ENCODE measurements at places on chromosomes 11 and 22.

DNA sequence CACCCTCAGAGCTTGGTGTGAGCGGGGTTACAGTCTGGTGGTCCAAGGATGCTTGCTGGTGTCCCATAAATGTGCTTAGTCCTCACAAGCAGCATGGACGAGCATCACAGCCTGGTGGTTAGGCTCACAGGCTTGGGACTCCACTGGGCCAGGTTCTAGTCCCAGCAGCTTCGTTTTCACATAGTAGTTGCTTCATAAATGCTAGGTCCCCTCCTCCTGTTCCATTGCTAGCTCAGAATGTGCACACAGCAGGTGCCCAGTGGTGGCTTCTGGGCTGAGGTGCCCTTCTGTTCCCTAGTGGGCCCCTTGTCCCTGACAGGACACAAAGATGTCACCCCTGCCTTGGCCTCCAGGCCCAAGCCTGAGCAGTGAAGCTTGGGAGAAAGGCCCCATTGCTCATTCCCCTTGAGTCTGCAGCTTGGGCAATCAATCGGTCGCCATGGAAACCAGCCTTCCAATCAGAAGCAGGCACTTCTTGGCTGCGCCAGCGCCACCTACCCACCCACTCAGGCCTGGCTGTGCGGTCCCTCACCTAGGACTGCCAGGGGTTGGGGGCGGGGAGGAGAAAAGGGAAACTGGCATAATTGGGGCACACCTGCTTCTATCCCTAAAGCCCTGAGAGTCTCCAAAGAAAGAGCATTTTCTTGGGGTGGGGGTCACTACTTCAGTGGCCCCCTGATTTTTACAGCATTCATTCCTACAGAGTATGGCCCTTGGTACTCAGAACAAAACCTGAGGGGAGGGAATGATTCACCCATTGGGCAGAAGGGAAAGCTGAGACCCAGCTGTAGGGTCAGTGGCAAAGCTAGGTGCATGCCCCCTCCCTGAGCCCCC, 48.1 kb downstream of the CYTH4 start:
- no peak for DNase-seq

DNA sequence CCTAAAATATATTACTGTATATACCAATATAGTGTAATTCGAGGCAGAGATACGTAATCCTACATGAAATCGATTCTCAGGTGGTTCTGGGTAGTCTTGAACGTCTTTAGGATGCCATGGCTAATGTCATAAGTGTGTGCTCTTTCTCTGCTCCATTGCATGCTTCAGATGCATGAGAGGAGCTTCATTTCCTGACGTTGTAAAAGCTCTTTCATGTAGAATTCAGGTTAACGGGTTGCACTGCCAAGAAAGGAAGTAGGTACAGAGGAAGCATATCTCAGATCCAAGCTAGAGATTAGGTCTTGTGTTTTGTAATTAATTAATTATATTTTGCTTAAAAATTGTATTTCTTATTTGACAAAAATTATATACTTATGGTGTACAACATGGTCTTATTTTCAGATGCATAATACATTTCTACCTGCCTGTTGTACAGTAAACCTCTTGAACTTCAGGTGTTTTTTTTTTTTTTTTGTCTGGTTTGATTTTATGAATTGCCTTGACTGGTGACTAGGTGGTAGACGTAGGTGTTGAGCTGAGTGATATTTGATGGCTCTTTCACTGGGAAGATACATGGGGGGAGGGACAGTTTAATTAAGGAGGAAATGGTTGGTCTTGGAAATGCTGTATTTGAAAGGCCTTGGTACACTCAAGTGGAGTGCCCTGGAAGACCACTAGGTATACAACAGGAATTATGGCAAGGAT, 9.3 kb downstream of the NUP50 start:
- no peak for DNase-seq

DNA sequence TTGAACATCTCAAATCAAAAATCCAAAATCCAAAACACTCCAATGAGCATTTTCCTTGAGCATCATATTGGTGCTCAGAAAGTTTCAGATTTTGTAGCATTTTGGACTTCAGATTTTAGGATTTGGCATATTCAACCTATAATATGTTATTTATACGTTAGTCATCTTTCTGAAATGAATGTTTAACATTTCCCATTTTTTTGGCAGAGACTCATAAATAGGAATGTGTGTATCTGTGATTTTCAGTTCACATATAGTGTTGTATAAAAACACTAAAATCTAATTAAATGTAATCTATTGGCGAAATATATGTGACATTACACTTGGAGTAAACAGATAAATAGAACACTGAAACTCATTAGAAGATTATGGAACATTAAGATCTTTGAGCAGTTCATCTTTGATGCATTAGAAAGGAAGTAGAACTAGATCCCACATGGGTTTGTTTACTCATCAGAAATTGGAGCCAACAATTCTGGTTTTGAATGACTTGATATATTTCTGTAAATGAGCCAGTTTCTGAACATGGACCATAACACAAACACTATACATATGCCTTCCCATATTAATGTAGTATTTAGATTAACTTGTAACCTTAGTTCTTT, 153.1 kb downstream of the UVRAG start:
- no peak for DNase-seq

- DNase-seq = no peak
These were observed 4.3 kb downstream of the TNNI2 start for GRCh38 chr11:1843098-1843473.

DNA sequence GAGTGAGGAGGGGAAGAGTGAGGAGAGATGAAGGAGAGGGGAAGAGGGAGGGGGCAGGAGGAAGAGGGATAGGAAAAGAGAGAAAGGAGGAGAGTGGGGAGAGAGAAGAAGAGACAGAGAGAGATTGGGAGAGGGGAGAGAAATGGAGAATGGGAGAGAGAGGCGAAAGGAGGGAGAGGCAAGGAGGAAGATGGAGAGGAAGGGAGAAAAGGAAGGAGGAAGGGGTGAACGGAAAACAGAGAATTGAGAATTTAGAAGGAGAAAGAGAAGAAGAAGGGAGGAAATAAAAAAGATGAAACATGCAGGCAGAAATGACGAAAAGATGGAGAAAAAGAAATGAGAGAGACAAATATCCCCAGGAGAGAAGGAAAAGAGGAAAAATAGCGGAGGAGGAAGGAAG, 502.8 kb downstream of the MN1 start:
- DNase-seq = no peak

- no peak for DNase-seq
These were observed 43.2 kb downstream of the CD82 start for GRCh38 chr11:44608651-44608990.

DNA sequence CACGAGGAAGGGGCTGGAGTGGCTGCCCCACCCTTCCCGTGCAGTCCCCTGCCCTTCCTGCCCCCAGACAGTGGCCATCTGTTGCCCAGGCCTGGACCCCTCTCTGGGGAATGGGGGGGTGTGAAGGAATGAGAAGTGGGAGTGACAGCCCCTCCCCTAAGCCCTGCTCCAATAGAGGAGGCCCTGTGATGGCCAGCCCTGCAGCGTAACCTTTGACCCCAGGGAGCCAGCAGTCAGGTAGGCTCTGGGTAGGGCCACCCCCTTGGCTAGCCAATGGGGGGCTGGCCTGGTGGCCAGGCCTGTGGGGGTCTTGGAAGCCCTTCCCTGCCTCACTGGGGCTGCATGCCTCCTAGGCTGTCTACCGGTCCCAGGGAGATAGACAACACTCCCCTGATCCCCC, 6.6 kb downstream of the FLRT1 start:
- DNase-seq = no peak

All from stimulated activated CD4-positive, alpha-beta T cell treated with anti-CD3 and anti-CD28 coated beads, TNF-alpha, amount 100 ng/mL, for 1 hour (primary cell).